GM19239 (cell line): ENCODE measurements at places on chromosomes 12 and 14.

DNA sequence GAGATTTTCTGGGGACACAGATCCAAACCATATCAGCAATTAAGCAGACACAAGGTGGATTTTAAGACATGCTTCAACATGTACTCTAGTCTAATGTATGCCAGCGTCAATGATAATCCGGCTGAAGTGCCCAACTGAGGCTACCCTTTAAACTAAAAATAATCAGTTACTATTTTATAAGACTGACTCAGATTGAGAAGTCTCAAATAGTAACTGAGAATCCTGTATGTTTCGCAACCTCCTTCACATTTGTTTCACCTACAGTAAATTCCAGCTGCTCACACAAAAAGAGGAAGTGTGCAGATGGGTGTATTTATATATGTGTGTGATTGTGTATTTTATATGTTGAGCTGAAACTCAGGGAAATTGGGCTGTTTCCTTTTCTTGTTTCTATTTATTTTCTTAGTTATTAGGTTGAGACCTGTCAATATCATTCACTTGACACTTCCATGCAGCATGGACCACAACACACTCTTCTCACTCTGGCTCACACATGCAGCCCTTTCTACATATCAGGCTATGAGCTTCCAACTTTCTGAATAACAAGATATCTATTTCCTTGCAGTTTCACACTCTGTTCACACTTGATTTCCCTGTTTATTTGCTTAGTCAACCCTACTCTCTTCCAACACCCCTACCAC, 1224.9 kb upstream of the TMEM132C start:
- peak; percentile 7 for DNase-seq

DNA sequence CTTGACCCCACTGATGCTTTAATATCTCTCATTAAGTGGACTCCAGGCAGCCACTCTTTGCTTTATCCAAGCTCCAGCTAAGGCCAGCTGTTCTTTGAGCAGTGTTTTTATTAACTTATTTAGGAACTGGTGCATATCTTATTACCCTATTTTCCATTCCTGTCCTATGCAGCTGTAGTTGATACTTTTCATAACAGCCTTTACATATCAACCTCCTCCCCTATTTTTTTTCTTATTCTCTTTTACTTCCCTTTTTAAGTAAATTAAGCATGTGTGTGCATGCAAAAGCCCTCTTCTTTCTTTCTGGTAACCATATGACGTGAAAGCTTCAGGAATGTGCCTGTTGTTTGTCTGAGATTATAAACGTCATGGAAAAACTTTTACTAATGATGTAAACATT, 121.2 kb downstream of the PTPRQ start:
- no peak for DNase-seq

GRCh38 chr12:83451189-83451588, 764.5 kb downstream of the TMTC2 start:
- no peak for DNase-seq

DNA sequence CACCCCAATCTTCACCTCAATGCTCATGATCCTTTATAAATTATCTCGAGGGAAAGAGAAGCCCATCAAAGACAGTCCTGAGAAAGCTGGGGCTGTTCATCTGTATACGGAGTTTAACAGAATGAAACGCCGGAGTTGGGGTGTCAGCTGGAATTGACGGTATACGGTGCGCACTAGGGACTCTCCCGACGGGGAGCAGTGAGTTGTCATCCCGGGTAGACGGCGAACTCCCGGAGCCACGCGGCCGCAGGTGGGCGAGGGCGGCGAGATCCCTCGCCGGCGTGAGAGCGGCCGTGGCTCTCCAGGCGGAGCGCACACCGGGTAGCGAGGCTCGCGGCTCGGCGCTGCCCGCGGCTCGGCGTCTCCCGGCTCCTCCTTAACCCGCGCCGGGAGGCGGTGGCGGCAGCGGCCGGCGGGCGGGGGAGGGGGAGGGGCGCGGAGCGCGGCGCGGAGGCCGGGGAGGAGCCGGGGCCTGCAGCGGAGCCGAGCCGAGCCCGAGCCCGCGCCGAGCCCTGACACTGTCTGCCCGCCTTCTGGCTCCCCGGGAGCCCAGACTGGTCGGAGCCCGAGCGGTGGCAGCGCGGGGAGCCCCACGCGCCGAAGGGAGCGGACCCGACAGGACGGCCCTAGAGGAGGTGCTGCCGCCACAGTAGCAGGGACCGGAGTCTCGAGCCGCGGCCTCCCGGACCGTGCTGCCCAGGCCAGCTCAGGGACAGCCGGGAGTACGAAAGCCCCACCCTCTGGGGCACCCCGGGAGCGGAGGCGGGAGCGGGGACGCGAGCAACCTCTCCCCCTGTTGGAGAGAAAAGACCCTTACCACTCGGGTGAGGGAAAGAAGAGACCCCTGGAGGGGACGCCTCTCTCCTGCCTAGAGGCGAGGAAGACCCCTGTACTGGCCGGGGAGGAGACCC, at the start of gene FOXJ2:
TSS of gene FOXJ2 (plus strand) at position 475 of the 911 bp plus-strand sequence. CDS start 7,117 bp downstream, outside the sequence.
- peak; percentile 60 for DNase-seq

GRCh38 chr14:68407285-68407684, 385.6 kb downstream of the ZFP36L1 start:
- no peak for DNase-seq

- no peak for DNase-seq
Observed at GRCh38 chr14:68550338-68550715, 242.5 kb downstream of the ZFP36L1 start.

DNA sequence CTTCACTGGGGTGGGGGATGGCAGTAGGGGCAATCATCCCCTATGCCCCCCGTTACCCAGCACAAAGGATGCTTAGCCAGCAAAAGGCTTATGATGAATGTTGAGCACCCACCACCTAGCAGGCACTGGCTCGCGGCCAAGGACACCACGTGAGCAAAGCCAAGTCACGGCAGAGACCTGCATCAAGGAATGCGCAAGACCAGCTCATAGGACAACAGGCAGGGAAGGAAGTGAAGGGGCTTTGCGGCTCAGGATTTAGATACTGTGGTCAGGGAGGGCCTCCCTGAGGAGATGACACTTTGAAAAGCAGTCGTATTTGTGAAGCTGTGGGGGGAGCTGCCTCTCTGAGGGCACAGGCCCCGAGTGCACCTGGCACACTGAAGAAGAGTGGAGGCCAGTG, 32.8 kb downstream of the SH2B3 start:
- no peak for DNase-seq
